Smooth muscle cell of bladder (primary cell): ENCODE measurements at places on chromosomes 3 and 15. TPM values are rescaled to one million over a fixed set of nuclear protein-coding genes. Genes with fewer than 3 reads are reported as not detected.

Gene CHRNA5
- 0.09 and 0.14 TPM in 2 replicates for total RNA-seq

Gene LRRC15
- total RNA-seq, result 0.14 and 0.55 TPM in 2 replicates

Gene INTS14
- total RNA-seq, result 23.5 and 31.2 TPM in 2 replicates

Gene VEPH1
- total RNA-seq, result 83.7 and 98.0 TPM in 2 replicates

Gene GOLGA8S
- total RNA-seq, result under 0.01 TPM in 2 replicates

Gene TMCO5A
- total RNA-seq, result not detected in 2 replicates

Gene SH2D7
- not detected in 2 replicates for total RNA-seq

Gene CAMK2N2
- total RNA-seq, result 0.09 and 0.14 TPM in 2 replicates
